Activated T-cell treated with anti-CD3 and anti-CD28 coated beads, Interleukin-2, amount 50 U/mL, for 48 hours (primary cell): ENCODE measurements at places on chromosomes 1 and 21.

GRCh38 chr1:8878698-8879463, 395 bp upstream of the ENO1 start:
- DNase-seq = peak; percentile 100

- no peak for DNase-seq
These were observed 166.7 kb downstream of the CLIC6 start for GRCh38 chr21:34835526-34835925.

GRCh38 chr21:34582506-34583150, 32.3 kb downstream of the RCAN1 start:
- no peak for DNase-seq

- no peak for DNase-seq
These were observed 789.3 kb upstream of the ADAMTS5 start for GRCh38 chr21:27756191-27756590.

DNA sequence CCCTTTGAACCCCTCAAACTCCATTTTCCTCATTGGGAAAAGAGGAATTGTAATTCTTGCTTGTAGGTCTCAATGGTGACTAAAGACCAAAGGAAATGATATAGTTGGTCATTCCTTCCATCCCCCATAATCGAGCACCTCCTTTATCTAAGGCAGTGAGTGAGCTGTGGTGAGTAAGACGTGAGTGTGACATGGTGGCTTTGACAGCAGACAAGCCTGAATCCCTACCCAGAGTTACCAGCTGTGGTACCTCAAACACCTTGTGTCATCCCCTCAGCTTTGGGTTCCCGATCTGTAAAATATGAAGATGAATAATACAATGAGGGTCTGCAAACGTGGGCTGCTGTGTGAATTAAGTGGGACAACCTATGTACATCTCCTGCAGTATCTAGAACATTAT, 8.4 kb downstream of the TRAF5 start:
- peak; percentile 47 for DNase-seq

DNA sequence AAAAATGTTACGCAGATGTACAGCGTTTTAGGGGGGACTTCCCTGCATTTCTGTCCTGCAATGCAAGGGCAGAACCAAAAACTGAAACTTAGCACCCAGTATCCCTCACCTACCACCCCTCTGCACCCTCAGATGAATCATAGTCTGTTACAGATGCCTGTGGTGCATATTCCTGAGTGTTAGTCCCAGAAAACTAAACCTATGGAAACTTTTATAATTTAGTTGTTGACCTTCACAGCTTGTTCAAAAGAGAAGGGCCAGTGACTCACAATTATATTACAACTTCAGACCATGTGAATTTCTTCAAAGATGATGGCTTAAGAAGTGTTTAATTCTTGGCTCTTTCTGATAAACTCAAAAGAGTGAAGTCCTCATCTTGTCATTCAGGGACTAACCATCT, 5.8 kb downstream of the PTGER3 start:
- no peak for DNase-seq

GRCh38 chr21:36696390-36697059, 2.4 kb upstream of the SIM2 start:
- DNase-seq = peak; percentile 38

GRCh38 chr1:185080422-185080821, 35.1 kb downstream of the RNF2 start:
- DNase-seq = no peak

DNA sequence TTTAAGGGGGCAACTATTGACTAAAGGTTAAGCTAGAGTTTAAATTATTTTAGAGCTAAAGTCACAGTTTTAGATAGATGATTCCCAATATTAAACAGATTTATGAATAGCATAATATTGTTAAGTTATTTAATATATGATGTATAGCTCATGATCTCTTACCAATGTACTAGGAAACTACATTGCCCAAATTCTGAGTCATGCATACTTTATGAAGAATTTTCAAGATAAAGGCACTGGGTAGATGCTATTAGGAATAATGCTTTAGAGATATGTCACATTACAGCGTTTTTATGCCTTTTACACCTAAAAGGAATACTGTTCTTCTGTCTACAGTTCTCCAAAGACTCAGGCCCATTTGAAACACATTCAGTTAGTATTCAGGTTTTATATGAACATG, 215.1 kb downstream of the NCAM2 start:
- no peak for DNase-seq

DNA sequence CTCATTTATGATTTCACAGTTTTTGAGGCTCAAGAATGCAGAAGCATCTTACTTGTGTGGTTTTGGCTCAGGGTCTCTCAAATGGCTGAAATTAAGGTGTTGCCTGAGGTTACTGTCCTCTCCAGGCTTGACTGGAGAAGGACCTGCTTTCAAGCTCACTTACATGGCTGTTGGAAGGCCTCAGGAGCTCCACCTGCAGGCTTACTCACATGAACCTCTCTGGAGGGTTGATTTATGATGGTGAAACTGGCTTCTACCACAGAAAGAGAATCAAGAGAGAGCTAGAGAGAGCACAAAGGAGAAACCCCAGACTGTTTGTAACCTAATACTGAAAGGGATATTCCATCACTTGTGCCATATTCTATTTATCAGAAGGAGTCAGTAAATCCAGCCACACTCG, 6.2 kb upstream of the KCNK2 start:
- no peak for DNase-seq

DNA sequence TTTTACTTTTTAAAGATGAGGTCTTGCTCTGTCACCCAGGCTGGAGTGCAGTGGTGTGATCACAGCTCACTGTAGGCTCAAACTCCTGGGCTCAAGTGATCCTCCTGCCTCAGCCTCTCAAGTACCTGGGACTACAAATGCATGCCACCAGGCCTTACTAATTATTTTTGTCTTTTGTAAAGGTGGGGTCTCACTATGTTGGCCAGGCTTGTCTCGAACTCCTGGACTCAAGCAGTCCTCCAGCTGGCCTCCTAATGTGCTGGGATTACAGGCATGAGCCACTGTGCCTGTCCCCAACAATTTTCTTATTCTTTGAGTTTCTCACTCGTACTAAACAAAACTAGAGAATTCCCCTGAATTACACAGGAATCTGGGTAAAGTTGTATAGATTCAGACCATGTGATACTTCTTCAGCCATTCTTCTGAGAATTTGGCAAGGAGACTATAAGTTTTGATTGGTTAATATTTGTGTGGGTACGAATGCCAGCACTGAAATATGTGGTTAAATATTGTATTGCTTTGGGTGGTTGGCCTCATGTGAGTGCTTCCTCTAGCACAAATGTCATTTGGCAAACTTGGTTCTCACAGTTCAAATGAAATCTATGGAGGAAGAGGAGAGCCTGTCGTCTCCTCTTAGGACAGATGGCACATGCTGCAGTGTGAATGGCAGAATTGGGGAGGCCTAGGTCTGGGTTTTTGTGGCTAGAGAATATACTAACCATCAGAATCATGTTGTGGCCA, 104.9 kb downstream of the RUNX1 start:
- DNase-seq = no peak

GRCh38 chr1:109138358-109138757, 24.4 kb downstream of the ELAPOR1 start:
- DNase-seq = no peak

- DNase-seq = no peak
These were observed 4.7 kb upstream of the PTPN22 start for GRCh38 chr1:113876176-113876575.

DNA sequence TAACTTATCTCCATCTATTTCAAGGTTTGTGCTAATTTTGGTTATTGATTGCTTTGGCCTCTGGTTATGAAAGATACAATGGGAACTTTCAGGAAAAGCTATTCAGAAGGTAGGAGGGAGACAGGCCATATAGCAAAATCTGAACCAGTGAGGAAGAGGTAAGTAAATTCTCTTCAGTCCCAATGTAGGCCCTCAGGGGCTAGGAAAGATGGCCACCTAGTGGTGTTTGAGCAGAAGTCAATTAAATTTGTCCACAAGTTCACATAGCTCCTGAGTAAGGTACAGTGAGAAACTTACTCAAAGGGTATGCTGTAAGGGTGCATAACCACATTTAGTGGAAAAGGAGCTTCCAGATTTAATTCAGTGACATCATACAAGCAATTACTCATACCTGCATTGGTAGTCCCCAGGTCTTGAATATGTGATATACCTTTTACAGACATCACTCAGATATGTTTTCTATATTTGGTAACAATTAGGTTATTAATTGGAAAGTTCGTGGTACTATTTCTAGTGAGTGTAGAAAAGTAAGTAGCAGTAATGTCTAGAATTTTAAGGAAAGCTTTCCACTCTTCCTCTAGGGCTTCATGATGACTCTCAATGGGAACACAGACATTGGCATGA, 21.4 kb upstream of the FMO1 start:
- peak; percentile 19 for DNase-seq

DNA sequence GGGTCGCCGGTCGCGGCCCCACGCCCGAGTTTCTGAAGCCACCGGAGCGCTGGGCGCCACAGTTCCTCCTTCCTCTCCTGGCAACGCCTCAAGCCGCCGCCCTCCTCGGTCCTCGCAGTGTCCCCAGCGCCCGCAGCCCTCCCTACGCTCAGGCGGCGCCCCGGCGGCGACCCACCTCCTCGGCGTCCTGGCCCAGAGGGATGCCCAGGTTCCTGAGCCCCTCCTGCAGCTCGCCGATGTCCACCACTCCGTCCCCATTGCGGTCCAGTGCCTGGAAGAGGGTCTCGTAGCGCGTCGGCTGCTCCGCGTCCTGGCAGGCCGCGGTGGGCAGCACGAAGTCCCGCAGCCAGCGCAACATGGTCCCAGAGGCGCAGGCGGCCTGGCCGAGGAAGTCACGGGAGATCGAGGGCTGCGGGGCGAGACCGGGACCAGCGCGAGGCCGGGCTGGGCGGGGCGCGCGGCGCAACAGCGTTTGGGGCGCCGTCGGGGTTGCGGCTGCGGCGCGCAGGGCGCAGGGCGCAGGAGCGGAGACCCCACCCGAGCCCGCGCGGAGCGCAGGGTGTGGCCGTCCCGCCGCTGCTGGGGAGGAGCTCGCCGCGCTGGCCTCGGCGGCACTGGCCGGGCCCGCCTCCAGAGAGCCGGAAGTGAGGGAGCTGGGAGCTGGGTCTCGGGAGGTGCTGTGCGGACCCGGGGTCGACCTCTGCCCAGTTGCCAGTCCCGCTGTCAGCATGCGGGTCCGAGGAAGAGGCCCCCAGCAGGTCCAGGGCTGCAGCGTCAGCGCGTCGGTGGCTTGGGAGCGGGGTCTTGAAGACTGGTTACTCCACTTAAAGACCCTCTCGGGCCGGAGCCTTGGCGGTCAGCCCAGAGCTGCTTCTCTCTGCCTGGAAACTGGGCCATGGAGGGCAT, at the start of gene SLC25A24:
Gene SLC25A24, minus strand, starts transcription at position 563 of the 906 bp plus-strand sequence. Its CDS starts 205 bp downstream, at position 358.
- peak; percentile 81 for DNase-seq

DNA sequence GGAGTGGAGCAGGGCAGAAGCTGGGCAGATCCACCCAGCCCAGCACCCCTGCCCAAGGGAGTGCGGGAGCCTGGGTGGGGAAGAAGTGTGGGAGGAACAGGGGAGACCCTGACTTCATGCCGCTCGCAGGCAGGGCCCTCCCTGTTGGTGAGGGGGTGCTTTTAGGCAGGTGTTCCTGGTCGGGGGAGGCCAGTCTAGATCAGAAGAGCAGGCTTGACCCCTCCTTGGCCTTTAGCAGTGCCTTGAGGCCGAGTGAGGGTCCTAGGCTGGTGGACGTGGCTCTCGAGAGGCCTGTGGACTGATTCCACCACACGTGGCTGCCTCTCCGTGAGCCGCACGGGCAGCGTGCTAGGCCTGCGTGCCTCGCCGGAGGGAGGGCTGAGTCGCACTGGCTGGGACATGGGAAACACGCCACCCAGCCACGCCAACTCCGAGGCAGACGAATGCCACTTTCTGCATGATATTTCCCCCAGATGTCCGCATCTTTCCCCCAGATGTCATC, 19.4 kb upstream of the COL18A1 start:
- no peak for DNase-seq

GRCh38 chr1:101302831-101303511, 66.2 kb downstream of the S1PR1 start:
- DNase-seq = no peak
